ENCODE measurements at places on chromosomes 1 and 21.

DNA sequence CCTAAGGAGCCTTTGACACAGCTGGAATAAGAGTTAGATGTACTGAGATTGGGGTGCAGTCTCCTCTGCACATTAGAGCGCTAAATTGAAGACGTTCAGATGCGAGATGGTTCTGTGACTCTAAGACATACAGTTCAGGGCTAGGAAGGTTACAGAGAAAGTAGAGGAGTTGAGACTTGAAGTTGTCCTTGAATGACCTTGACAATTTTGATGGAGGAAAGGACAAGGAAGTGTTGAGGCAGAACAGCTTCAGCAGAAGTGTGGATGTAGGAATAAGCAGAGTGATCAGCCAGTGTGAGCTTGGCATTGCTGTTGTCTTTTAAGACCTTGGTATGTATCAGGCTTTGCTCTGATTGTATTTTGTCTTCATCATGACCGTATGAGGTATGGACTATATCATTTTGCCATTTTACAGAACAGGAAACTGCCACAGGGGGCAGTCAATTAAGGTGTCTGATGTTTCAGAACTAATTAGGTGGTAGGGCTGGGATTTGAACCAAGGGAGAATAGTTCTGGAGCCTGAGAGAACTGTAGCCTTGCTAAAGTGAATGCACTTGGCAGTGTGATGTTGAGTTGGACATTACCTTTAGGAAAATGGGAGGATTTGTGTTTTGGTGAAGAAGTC lies 9.2 kb downstream of the TTF2 start:
- no peak for DNase-seq

GRCh38 chr1:23592209-23592892 lies 33.0 kb upstream of the ID3 start:
- no peak for DNase-seq

DNA sequence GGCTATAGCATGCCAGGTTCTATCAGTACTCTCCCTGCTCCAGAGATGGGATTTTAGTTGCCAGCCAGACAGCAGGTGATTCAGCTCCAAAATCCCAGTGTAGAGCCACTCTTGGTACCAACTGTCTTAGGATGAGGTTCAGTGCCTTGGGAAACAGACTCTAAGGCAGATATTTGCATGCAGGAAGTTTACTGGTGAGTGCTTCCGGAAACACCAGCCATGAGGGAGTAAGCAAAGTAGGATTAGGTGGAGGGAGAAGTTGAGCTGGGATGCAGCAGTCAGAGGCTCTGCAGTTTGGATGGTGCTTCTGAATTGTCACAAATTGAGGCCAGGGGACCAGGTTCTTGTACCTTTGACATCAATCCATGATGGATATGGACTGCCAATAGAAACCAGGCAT lies 207.5 kb upstream of the JUN start:
- no peak for DNase-seq

DNA sequence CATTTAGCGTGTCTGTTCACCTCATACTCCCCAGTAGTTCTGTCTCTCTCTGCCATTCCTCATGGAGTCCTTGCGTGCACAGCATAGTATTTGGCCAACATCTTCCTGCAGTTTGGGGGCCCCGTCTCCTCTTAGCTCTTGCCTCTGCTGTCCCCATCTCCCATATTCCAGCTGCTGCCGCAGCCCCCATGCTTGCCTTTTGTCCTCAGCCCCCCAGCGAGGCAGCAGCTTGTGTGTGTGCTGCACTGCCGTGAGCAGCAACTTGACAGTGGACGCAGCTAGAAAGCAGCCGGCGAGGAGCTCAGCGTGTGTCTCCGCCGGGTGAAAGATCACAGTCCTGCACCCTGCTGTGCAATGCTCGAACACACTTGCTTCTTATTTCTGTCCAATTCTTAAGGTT lies 164.2 kb upstream of the COL6A1 start:
- no peak for DNase-seq

GRCh38 chr1:117591252-117591651 lies 14.6 kb upstream of the TENT5C start:
- no peak for DNase-seq

GRCh38 chr1:109298666-109299557 lies 7.9 kb downstream of the MYBPHL start:
- no peak for DNase-seq

DNA sequence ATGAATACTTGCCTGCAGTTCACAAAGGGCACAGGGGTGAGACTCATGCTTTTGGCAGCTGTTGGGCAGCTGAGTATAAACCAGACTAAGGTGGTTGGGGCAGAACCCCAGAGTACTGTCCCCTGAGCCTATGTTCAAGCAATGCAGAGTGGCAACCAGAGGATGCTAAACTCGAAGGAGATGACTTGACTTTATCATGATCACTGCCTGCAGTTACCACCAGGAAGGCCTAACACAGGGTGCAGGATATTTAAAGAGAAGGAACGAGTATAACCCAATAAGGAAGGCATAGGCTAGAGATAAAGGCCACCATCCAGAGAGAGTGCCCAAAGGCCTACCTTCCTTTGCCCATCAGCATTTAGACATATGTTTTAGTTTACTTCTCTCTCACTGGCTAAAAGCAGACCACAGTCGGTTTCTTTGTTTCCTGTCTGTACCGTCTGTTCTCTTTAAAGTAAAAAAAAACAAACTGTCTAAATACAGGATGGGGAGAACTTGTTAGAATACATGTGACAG lies 83.3 kb downstream of the MPZL1 start:
- no peak for DNase-seq

DNA sequence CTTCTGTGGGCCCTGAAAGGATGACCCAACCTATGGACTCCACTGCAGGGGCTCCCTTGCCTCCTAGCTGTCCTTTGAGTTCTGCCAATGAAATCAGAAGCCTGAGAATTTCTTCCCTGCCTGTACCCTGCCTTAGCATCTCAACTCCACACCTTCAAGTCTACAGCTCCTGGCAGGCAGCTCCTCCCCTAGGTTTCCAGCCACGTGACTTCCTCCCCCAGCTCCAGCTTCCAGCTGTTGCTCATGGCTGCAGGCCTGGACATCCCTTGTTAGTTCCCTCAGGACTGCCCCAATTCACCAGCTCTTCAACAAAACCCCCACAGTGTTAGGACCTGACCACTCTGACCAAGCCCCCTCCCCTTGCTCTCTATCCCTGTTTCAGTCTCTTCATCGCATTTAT lies 2.4 kb downstream of the RCAN1 start:
- DNase-seq: no peak

- DNase-seq: no peak
Measured at GRCh38 chr1:204688776-204689175, 3.2 kb upstream of the LRRN2 start.

GRCh38 chr1:6762060-6762459 lies 23.2 kb upstream of the CAMTA1 start:
- no peak for DNase-seq

DNA sequence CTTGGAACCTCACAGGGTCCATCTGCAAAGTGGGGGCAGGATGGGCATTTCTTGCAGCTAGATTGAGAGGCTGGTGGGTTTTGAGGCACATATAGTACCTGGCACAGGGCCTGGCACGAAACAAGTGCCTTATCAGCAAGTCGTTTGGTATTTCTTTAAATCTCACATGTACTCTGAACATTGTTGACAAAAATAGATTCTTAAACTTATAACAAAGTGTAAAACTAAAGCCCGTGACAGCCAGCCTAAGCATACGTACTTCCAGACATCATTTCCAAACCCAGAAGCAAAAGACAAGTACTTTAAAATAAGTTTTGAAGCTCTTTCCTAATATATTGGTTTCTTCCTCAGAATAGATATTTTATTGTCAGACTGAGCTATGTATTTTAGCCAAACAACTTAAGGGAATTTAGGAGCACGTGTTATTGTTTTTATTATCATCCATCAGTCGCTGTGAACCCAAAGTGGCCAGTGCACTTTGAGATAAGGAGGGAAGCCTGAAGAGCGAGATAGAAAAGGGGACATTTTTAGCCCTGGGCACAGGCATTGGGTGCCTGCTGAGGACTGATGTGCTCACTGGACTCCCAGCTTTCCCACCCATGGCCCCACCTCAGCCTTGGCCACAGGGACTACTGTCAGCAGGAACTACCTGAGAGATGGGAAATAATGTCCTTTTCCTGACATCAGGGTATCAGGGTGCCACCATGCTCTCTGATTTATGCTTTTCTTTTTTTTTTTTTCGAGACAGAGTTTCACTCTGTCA lies 3.0 kb downstream of the FBLIM1 start:
- no peak for DNase-seq

Measured in stimulated activated CD4-positive, alpha-beta T cell treated with anti-CD3 and anti-CD28 coated beads, Interleukin-1b, Interleukin-23, amount 100 ng/mL, for 1 hour (primary cell).